ENCODE measurements at places on chromosomes 4 and X.

GRCh38 chr4:118086344-118086743, 52.1 kb downstream of the NDST3 start:
- no peak for DNase-seq

GRCh38 chrX:95662200-95662599, 1022.4 kb upstream of the DIAPH2 start:
- no peak for DNase-seq

DNA sequence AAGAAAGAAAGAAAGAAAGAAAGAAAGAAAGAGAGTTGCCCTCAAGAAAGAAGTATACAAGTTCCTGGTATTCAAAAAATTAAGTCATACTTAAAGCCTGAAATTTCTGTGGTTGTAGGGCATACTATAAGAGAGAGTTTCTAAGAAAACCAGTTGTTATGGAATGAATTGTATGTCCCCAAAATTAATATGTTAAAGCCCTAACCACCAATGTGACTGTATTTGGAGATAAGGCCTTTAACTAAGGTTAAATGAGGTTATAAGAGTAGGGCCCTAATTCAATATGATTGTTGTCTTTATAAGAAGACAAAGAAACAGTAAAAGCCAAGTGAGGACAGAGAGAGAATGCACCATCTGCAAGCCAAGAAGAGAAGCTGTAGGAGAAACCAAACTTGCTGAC, 521.1 kb downstream of the CCSER1 start:
- no peak for DNase-seq

- peak; percentile 43 for DNase-seq
Measured at GRCh38 chr4:128600410-128600809, 209.1 kb upstream of the JADE1 start.

DNA sequence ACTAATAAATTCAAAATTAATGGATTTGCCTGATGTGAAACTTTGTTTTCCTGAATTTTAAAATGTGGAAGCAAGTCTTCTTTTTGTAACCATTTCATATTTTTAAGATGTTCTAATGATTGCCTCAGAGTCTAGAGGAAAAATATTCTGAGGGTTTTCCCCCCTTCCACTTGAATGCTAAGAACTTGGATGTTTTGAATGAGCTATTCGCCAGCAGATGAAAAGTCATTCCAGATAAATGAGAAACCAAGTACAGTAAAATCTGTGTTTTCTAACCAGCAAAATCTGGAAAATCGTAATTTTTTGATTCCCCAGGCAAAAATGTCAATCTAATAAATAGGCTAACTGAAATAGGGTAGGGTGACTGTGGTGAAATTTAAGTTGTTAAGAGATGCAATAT, 45.6 kb downstream of the SLIT2 start:
- no peak for DNase-seq

Data from hypothalamus (tissue), 51 donors.